ENCODE measurements at places on chromosomes 3 and 15. TPM values are rescaled to one million over a fixed set of nuclear protein-coding genes. Genes with fewer than 3 reads are reported as not detected.
A peak's percentile ranks its signal among the peaks of the same experiment; 100 is the strongest.

The ZNF662 gene
- total RNA-seq = 4.4 TPM

The ADPRH gene
- total RNA-seq = 13.2 TPM

The IQCF6 gene
- total RNA-seq = not detected

The TMEM266 gene
- 0.21 TPM for total RNA-seq

The AMIGO3 gene
- total RNA-seq = not detected

DNA sequence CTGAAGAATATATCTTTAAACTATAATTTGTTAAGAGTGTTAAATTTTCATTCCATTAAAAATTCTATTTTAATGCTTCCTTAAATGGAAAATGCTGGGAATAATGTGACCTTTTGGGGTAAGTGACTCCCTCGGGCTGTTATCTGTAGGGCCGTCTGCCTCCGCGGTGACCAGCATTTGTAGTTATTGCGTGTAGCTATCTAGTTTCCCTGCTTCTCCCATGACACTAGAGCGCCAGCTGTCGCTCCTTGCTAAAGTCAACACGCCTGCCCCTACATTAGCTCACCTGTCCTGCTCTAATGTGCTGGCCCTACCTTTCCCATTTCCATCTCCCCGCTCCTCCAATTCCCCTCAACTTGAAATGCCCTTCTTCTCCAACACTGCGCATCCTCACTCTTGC lies 12.4 kb upstream of the CHRM5 start:
- DNase-seq = no peak

DNA sequence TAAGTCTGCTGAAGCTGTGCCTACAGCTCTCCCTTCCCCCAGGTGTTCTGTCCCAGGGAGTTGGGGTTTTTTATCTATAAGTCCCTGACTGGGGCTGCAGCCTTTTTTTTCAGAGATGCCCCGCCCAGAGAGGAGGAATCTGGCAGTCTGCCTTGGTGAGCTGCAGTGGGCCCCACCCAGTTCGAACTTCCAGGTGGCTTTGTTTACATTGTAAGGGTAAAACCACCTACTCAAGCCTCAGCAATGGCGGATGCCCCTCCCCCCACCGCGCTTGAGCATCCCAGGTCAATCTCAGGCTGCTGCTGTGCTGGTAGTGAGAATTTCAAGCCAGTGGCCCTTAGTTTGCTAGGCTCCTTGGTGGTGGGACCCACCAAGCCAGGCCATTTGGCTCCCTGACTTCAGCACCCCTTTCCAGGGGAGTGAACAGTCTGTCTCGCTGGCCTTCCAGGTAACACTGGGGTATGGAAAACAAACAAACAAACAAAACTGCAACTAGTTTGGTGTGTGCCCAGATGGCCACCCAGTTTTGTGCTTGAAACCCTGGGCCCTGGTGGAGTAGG lies 189.4 kb downstream of the MFSD1 start:
- DNase-seq = no peak

GRCh38 chr3:197038679-197039462 lies 9.3 kb upstream of the MELTF start:
- DNase-seq = no peak

DNA sequence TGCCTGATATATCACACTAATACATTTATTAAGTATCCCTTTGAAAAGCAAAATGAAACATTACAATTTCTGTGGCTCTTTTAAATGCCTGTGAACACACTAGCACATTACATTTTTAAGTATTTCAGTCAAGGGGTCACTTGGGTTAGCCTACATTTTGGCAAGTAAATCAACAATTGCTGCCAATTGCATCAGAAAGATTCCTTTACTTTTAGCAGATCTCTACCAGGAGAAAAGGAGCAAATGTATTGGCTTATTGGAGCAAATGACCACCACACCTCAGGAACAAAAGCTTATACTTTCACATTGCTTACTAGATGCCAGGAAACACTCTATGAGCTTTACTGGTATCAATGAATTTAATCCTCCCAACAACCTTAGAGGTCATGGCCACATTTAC lies 947.1 kb downstream of the FHIT start:
- DNase-seq = no peak

- no peak for DNase-seq
Measured at GRCh38 chr3:29285471-29286071, 4.7 kb downstream of the RBMS3 start.

DNA sequence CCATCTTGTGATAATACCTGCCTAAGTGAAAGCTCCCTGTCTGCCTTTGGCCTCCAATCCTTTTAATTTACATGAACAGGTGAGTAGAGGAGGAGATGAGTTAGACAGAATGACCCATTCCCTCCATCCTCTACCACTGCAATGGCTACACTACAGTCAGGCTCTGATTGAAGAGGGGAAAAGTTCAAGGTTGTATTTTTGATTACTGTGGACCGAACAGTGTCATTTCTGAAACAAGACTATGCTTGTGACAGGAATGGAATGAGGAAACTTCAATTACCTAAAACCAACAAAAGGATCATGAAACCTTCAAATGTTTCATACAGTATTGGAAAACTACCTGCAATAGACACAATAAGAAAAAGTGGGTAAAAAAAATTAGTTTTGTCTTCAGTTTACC lies 85.5 kb upstream of the GBE1 start:
- DNase-seq = no peak

DNA sequence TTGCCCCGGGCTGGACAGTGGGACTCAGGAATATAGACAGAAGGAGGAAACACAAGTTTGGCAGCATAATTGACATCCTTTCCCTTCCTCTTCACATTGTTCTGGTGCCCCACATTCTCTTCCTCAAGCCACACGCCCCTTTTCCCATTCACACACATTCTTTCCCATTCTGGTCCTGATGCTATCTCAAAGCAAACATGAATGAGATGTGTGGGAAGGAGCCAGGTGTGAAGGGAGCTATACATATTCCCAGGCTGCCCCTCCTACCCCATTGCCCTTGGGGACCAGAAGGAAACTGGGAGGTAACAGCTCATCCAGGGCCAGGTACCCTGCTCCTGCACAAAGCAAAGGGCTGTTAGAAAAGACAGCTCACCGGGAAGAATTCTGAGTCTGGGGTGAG lies 23.4 kb upstream of the CLK3 start:
- DNase-seq = no peak

DNA sequence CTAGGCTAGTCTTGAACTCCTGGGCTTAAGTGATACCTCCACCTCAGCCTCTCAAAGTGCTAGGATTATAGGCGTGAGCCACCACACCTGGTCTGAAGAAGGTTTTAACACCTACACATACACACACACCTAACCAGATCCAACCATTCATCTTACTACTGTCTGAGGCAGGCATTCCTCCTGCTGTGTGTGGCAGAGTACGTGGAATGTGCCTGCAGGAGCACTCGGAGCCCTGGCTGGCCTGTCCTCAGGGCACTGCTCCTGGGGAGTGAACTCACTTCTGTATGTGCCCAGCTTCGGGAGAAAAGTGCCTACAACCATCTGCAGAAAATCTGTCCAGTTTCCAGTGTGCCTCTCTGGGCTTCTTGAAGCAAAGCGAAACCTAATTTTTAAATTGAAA lies 58.2 kb upstream of the LIMD1 start:
- DNase-seq = no peak

GRCh38 chr3:192887047-192887446 lies 30.6 kb downstream of the MB21D2 start:
- no peak for DNase-seq

GRCh38 chr3:78641703-78642102 lies 1126.1 kb downstream of the ROBO1 start:
- DNase-seq = no peak

DNA sequence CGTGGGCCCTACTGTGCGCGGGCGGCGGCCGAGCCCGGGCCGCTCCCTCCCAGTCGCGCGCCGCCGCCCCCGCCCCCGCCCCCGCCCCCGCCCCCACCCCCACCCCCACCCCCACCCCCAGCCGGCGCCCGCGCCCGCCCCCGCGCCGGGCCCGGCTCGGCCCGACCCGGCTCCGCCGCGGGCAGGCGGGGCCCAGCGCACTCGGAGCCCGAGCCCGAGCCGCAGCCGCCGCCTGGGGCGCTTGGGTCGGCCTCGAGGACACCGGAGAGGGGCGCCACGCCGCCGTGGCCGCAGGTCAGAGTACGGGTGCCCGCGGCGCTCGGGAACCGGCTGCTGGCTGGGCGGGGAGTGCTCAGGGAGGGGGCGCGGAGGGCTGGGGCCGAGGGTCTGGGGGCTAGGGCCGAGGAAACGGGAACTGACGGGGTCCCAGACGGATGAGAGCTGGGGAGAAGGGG lies 1.1 kb upstream of the PPARG start:
- DNase-seq = peak; percentile 47

- no peak for DNase-seq
Measured at GRCh38 chr3:133662278-133662651, 524 bp upstream of the TOPBP1 start.

DNA sequence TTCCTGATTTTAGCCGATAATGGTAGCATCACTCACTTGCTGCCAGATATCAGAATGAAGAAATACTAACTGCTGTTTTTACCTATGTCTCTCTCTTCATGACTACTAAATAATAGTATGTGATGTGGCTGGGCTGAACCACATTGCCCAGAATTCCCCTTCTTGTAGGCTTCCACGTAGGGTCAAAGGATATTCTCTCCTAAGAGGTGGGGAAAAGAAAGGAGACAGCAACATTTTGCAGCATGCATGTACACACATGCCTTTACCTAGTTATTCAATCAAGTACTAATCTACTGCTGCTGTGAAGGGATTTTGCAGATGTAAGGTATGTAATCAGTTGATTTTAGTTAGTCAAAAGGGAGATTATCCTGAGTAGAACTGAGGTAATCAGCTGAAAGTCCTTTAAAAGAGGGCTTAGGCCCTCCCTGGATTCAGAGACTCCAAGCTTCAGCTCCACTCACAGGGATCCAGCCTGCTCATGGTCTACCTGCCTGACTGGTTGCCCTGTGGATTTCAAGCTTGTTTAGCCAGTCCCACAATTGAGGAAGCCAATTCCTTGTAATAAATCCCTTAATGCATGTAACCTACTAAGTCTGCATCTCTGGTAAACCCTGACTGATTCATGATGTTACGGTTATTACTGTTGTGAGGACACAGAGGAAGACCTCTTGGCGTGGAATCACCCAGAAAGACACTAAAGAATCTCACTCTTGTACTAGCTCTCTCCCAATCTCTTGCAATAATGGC lies 20.4 kb downstream of the PLD1 start:
- DNase-seq = no peak

DNA sequence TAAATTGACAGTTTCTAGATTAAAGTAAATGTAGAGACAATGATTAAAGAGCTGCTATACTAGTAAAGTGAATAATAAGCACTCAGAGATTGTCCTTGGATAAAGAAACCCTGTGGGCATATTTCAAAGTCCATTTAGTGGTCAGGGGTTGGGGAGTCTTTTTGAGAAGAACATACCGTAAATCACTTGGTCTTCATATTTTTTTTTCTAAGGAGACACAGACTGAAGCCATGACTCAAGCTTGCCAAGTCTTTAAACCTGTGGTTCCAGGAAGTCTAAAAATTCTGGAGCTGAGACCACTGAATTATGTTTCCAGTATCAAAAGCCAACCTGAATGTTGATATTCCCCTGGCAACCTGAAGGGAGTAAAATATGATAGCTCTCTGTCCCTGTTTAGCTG lies 171.0 kb downstream of the TPRG1 start:
- no peak for DNase-seq

DNA sequence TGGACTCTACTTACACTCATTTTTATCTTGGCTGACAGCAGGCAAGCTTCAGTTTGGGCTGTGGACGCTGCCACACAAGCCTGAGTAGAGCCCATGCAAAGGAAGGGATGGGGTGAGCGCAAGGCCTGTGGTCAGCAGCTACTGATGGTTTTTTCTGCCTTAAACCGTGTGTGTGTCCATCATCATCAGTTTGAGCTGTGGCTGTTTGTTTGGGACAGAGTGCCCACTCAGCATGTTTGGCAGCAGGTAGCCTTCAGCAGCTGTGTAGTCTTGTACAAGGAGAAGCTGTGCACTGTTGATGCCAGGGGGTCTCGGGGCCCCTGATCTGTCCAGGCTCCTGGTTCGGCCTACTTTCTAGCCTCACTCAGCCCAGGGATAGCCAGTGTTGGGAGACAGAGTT lies 3.5 kb downstream of the RBM15B start:
- DNase-seq = no peak

DNA sequence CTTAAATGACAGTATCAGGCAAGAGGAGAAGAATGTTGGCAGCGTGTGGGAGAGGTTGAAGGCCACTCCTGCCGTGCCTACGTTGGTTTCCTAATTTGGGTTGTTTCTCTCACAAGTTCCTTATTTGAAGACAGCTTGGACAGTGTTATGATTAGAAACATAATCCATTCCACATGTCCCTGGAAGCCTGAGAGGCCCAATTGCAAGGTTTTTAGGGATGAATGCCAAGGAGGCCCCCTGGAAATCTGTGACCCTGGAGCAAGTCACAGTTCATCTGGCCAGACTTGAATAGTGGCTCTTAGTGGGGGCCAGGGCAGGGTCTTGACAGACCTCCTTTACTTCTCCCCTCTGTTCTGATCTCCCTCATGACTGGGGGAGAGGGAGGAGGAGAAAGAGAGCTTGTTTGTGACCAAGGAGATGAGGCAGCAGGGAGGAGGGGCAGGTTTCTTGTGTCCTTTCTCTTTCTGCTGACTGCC lies 584.4 kb upstream of the TBL1XR1 start:
- peak; percentile 74 for DNase-seq

GRCh38 chr3:53109190-53109589 lies 21.0 kb downstream of the RFT1 start:
- no peak for DNase-seq

DNA sequence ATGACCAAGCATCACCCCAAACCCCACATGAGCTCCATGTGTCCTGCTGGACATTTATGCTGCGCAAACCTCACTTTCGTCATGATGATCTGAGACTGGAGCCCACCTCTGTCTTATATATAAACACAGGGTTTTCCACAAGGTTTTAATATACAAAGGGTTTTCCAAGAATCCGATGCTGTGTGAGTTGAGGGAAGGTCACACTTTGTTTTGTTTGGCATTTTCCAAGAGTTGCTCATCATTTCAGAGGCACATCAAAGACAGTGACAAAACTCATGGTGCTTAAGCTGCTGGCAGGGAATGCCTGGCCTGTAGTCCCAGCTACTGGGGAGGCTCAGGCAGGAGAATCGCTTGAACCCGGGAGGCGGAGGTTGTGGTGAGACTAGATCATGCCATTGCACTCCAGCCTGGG lies 20.0 kb downstream of the EFCC1 start:
- DNase-seq = no peak

All from heart right ventricle (tissue), 16 donors.